ENCODE measurements at places on chromosomes 5 and 9. TPM values are rescaled to one million over a fixed set of nuclear protein-coding genes. Genes with fewer than 3 reads are reported as not detected.

- no peak for DNase-seq
Observed at GRCh38 chr9:115202181-115202580, 84.2 kb upstream of the TNC start.

DNA sequence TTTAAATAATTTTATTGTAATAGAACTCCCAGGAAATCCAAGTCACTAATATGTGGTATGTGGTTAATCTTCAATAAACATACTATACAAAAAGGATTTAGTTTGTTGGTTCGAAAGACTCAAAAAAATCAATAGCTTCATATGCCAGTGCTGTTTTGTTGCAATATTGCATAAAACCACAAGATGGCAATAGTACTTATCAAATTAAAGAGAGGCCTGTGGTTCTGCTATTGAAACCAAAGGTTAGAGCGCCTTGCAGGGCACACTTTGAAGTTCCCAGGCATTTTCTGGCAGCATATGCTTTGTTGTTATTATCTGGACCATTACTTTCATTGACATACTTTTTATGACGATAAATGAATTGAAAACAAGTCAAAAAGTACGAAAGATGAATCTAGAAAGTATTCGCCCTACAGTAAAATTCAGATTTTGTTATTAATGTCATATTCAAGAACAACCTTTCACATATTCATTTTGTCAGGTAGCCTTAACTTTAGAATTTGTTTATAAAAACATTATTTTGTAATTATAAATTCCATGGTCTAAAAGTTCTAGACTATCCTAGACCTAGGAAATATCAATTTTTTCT is 316.3 kb downstream of the MCTP1 start:
- peak; percentile 86 for DNase-seq

The ADAMTSL2 gene
- under 0.01 TPM for total RNA-seq

GRCh38 chr9:121598167-121598964 is 53.1 kb upstream of the DAB2IP start:
- no peak for DNase-seq

GRCh38 chr9:92602413-92602812 is 66.6 kb upstream of the ECM2 start:
- DNase-seq = no peak

GRCh38 chr9:93010704-93011103 is 47.8 kb upstream of the SUSD3 start:
- DNase-seq = no peak

The OR2V2 gene
- total RNA-seq = not detected

DNA sequence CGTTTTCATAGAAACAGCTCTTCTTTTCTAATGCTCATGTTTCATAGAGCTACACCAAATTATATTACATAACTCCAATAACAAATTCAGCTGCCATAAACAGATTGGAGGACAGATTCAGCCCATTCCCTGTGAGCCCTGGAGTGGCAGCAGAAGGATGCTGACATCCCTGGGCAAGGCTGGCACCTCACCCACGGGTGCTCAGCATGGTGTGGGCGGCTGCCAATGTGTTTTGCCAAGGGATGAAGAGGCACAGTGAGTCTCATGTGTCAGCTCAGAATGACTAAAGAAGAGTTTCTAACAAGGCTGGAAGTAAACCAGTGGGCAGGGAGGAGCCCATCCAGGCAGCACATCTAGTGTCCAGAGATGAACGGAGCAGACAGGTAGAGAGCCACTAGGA is 127.1 kb upstream of the ICE1 start:
- DNase-seq = no peak

DNA sequence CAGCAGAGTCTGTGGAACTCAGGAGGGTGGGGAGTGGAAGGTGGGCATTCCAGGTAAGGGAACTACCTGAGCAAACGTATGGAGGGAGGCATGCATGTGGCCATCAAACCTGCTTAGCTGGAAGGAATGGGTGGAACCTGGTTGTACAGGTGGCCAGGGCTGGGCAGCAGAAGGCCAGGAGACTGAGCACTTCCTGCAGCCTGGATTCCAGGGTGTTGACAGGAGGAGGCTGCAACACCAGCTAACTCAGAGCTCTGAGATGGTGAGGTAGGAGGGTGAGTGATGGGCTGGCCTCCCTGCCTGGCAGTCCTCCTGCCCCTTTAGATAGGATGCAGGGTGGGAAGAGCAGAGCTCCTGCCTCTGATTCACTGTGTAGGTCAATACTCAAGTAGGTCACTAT is 92.5 kb upstream of the CPEB4 start:
- DNase-seq = no peak

The SUSD3 gene
- total RNA-seq = not detected

The ADCY2 gene
- not detected for total RNA-seq

DNA sequence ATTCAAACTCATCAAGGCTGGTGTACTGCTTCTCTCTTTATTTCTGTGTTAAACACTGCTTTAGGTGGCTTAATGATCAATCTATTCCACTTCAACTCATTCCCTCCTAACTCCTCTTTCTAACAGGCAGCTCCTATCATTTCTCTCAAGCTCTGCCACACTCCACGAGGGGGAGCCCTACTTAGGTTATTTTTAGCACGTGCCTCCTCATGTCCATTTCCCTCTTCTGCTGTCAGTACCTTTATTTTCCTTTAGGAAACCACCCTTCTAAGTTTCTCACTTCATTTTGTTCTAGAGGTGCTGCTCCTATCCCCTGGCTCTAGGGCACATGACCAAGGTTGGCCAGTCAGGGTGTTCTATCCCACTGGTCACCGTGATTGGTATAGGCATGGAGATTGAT is 6.7 kb upstream of the BRINP1 start:
- DNase-seq = peak; percentile 28

The PCDHGA8 gene
- 1.4 TPM for total RNA-seq

- DNase-seq = no peak
Observed at GRCh38 chr9:122609804-122610203, 4.7 kb upstream of the OR1Q1 start.

The CCL19 gene
- total RNA-seq = not detected

GRCh38 chr5:74798977-74799911 is 32.2 kb downstream of the NSA2 start:
- no peak for DNase-seq

DNA sequence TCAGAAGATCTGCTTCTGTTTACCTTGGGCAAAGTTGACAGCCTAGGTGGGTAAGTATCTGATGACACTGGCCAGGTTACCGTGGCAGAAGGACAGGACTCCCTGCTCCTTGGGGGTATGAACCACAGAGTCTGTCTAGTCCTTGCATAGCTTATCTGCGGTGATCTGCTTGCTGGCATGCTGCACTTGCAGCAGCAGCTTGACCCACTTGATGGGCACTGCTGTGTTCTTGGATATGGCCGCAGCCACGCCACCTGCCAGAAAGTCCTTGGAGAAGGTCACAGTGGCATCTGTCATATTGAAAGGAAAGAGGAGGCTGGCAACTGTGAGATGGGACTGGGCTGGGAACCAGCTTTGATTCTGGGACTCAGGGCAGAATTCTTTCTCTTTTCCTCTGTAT is 35.9 kb upstream of the POC5 start:
- no peak for DNase-seq

DNA sequence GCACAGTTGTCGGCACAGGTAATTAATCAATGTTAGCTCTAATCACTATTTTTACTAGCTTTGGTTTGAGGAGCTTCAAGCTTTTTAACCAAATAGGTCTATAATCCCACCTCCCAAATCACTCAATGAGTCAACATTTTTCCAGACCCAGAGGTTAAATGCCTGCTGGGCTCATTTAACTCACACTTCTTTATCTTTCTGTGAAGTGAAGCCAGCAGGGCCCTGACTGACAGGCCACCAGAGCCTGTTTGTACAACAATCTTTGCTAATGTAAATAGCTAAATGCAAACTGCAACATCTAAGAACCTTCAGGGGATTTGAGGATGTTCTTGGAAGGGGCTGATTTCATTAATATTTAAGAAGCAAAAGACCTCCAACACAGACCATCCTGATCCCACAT is 98.4 kb upstream of the NREP start:
- no peak for DNase-seq

- no peak for DNase-seq
Observed at GRCh38 chr5:54769072-54769471, 216.3 kb downstream of the ESM1 start.

The INSL4 gene
- not detected for total RNA-seq

The OR1J2 gene
- not detected for total RNA-seq

DNA sequence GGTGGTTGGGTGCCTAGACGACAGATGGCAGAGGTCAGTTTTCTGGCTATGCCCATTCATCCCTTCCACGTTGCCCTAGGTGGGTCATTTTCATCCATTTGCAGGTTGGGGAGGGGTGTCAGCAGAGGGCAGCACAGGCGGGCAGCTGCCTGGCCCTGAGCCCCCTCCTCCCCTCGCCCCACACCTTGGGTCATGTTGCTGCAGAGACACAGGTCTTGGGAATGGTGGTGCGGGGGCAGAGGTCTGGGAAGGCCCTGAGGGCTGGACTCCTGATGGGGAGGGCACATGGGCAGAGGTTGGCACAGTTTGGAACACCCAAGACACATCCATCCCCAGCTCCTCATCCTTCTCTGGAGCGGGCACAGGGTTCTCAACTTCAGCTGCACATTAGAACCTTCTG is 103.2 kb upstream of the LMX1B start:
- no peak for DNase-seq

- peak; percentile 30 for DNase-seq
Observed at GRCh38 chr9:95879591-95879990, 4.1 kb downstream of the ERCC6L2 start.

- no peak for DNase-seq
Observed at GRCh38 chr5:60332244-60333004, 367.5 kb downstream of the DEPDC1B start.

GRCh38 chr5:140305471-140305870 is 2.6 kb upstream of the PFDN1 start:
- DNase-seq = no peak

DNA sequence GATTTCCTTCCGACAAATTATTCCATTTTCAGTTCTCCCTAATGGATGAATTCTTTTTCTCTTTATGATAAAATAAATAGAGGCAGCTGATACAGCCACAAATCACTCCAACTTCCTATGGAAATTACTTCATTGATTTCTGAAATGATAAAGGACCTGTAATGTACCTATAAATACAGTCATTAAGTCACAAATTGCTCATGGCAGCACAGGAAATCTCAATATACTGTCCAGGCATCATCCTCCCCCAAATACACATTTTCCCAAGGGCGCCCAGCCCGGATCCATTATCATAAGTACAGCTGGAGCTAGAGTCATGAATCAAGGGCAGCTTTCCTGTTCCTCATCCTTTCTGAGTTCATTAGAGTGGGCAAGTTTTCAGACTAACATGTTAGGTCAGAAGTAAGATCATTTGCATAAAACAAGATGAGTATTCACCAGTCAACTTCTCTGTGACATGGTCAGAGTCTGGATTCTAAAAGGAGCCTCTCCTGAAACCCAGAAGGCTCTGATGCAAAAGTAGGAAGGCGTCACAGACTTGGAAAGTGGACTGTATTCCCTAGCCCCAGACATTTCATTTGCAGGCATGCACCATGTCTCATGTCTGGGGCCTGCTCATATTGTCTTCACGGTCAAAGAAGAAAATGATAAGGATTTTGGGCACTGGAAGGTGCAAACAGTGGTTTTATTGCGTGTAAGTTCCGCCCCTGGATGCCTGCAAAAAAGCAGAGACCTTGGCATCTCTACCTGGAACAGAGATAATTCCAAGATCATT is 383.2 kb downstream of the PLK2 start:
- peak; percentile 69 for DNase-seq

The SPINK6 gene
- total RNA-seq = not detected

GRCh38 chr5:59620535-59621212 is 272.9 kb downstream of the PDE4D start:
- no peak for DNase-seq

DNA sequence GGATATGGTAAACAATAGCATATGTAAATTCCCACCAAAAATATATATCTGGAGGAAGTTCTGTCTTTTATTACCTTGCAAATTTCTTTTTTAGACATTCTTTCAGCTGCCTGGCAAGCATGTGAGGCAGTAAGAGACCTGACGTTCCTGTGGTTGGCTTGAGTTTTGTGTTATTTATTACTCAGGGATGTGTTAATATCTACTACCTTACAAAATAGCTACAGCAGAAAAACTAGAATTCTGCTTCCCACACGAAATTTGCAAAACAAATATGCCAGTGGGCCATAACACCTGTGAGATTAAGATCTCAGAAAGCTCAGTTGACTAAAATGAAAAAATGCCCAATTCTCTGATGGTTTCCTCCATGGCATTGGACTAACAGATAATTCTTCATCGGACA is 274.2 kb downstream of the TMEM167A start:
- no peak for DNase-seq

DNA sequence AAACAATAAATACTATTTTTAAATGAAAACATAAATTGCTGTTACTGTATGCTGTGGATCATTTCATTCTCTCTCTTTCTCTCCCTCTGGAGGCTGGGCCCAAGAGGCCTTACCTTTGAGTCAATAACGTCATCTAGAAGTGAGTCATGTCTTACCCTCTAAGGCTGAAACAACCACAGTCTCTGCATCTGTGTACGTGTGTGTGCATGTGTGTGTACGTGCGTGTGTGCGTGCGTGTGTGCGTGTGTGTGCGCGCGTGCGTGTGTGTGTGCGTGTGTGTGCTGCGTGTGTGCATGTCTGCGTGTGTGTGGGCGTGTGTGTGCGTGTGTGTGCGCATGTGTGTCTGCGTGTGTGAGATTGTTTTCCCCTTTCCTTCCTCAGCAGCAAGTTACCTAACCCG is 13.6 kb upstream of the IL17B start:
- DNase-seq = no peak

- no peak for DNase-seq
Observed at GRCh38 chr5:158058208-158059120, 199.5 kb upstream of the CLINT1 start.

The TSSK1B gene
- total RNA-seq = not detected

The PCDHB15 gene
- total RNA-seq = 0.65 TPM

The DMRTA1 gene
- 0.05 TPM for total RNA-seq

- DNase-seq = no peak
Observed at GRCh38 chr9:5873439-5873838, 17.2 kb upstream of the MLANA start.

DNA sequence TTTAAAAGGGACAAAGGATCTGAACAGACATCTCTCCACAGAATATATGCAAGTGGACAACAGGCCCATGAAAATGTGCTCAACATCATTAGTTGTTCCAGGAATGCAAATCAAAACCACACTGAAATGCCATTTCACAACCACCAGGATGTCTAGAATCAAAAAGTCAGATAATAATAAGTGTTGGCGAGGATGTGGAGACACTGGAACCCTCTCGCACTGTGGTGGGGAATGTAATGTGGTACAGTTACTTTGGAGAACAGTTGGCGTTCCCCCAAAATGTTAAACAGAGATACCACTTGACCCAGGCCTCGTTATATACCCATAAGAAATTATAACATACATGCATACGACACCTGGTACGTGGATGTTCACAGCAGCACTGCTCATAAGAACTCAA is 38.6 kb downstream of the SARDH start:
- no peak for DNase-seq

The RASEF gene
- total RNA-seq = 0.17 TPM

GRCh38 chr9:123564652-123565051 is 208.7 kb downstream of the CRB2 start:
- no peak for DNase-seq

DNA sequence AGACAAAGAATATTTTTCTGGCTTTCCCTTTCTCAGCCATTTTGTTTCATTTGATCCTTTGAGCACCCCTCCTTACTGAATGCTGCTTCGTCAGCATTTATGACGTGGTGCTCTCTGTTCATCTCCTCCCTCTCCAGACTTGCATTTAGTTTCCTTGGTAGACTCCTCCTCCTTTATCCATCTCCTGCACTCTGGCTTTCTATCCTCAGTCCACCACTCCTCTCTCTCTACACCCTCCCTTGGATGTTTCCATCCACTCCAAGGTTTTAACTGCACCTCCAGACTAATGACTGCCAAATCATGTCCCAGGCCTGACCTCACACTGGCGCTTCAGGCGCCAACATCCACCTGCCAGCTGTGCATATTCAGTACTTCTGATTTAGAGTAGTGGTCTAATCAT is 245.4 kb downstream of the RAB3C start:
- DNase-seq = no peak
